NCI-H748 treated with DMSO at 0.1 percent for 48 hours (cell line): ENCODE measurements at places on chromosomes 7 and 10.

GRCh38 chr7:45580053-45580872 is 6.1 kb downstream of the ADCY1 start:
- DNase-seq = peak; percentile 34

DNA sequence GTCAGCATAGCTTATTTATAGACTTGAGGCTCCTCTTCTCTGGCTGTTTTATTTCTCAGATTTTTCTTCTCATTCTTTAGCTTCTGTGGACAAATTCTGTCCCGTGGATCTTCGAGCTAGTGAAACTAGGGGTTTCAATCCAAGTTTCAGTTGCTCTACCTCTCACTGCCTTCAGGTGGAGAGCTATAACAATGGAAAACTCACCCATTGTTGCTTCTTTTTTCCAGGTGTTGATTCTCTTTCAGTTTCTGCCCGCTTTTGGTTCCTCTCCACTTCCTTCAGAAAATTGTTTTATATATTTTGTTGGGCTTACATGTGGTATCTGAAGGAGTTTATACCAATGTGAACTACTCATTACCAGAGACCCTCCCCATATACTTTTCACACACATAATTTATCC is 266.1 kb downstream of the TCF7L2 start:
- DNase-seq = no peak

DNA sequence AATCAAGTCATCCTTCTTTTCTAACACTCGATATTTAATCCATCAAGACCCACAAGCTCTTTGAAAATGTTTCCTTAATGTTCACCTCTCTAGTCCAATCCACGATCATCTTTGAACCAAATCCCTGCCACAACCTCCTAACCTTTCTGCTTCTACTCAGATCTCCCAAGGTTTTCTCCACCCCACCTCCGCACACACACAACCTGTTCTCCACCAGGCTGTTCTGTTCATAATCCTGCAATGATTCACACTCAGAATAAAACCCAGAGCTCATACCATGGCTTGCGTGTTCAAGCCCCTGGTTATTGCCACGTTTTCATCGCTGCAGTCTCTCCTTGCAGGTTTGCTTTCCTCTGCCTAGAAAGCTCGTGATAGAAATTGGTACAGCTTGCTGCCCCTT is 53.8 kb upstream of the BAMBI start:
- DNase-seq = no peak

- no peak for DNase-seq
Measured at GRCh38 chr10:130781623-130782022, 529.9 kb downstream of the TCERG1L start.

DNA sequence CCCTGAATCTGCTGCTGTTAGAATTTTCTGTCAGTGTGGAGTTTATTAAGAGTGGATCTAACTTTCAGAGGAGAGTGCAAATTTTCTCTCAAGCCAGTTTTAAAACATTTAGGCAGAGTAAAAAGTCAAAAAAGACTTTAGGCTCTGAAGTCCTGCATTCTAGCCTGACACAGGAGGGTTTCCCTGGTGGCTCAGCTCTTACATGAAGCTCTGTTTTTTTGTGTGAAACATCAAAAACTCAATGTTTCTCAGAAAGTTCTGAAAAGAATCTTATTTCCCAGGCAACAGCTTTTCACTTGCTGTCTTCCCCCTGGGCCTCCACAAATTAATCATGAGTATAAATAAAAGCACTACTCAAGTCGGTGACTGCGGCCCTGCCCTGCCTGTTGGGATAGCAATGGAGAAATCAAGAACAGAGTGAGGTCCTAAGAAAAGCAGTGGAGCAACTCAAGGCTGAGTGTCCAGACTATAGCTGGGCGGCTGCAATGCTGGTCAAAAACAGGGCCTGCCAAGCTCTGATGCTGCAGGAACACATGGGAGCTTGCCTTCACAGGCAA is 22.3 kb upstream of the WDR11 start:
- no peak for DNase-seq

DNA sequence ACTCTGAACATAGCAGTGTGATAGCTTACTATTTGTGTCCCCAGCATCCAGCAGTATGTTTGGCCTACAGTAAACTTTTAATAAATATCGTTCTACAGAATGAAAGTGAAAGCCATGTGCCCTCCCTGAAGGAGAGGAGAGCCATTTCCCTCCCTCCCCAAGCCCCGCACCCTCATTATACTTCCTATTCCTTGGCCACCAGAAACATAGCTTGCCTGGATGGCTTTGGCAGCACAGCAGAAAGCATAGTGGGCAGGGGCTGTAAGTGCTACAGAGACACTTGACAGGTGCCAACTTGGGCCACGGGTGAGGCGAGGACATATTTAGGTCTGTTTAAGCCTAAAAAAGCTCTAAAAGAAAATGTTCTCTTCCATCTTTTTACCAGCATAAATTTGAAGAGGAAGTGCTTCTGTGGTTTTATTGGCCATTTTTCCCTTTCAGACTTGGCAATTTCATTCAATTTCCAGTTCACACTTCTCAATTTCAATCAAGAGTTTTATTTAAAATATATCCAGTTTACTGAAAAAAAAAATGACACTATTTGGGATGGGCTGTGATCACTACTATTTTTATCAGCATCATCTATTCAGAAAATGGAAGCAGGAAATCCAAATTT is 12.7 kb downstream of the HHEX start:
- no peak for DNase-seq

GRCh38 chr7:3791327-3791726 is 490.3 kb downstream of the SDK1 start:
- DNase-seq = no peak

GRCh38 chr7:77308792-77309191 is 107.4 kb downstream of the GSAP start:
- DNase-seq = no peak

- DNase-seq = no peak
Measured at GRCh38 chr10:91220954-91221675, 652 bp downstream of the PCGF5 start.

DNA sequence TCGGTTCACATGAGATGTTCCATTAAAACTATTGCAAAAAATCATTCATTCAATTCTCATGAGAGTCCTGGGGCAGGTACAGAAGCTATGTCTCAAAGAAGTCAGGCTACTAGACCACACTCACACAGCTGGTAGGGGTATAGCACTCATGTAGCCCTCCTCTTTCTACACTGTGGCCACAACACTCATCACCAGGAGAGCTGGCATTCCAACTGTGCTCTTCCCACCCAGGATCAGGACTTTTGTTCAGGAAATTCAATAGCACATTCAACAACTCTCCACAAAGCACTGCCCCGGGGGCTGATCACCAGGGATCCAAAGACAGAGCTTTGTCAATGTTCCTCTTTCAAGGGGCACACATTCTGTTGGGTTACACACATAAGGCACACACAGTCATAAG is 31.0 kb upstream of the C10orf90 start:
- DNase-seq = no peak

DNA sequence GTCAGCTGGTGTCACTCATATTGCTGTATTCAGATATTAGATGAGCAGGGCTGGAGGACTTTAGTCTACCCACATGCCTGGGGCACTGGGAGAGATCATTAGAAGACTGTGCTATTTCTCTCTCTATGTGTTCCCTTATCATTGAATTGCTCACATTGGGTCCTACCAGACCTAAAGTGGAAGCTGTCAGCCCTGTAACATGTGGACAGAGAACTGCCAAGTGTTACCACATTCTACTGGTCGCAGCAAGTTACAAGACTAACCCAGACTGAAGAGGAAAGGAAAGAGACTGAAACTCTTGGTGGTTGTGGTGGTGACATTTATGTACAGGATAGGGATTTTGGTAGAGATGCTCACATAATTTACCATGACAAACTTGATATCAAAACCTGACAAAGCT is 627.1 kb upstream of the FZD8 start:
- no peak for DNase-seq

GRCh38 chr10:127257395-127257794 is 61.0 kb upstream of the INSYN2A start:
- DNase-seq = no peak
